Stimulated activated CD8-positive, alpha-beta memory T cell treated with anti-CD3 and anti-CD28 coated beads, Interleukin-7, amount 100 ng/mL, for 1 hour (primary cell): ENCODE measurements at places on chromosomes 3 and 15.

DNA sequence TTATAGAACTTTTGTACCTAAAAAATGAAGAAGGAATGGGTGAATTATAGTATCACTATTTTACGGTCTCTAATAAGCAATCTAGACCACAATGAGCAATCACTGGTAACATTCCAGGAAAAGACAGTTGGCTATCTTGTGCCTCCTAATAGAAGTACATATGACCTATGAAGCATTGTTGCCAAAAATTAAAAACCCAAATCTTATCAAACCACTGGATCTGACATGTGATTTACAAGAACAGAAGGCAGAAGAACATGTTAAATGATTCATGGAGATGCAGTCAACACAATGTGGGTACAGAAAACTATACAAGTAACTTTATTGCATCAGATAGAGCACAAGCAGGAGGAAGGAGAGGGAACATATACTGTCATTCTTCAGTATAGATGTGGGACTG is 14.5 kb upstream of the HYKK start:
- DNase-seq = no peak

DNA sequence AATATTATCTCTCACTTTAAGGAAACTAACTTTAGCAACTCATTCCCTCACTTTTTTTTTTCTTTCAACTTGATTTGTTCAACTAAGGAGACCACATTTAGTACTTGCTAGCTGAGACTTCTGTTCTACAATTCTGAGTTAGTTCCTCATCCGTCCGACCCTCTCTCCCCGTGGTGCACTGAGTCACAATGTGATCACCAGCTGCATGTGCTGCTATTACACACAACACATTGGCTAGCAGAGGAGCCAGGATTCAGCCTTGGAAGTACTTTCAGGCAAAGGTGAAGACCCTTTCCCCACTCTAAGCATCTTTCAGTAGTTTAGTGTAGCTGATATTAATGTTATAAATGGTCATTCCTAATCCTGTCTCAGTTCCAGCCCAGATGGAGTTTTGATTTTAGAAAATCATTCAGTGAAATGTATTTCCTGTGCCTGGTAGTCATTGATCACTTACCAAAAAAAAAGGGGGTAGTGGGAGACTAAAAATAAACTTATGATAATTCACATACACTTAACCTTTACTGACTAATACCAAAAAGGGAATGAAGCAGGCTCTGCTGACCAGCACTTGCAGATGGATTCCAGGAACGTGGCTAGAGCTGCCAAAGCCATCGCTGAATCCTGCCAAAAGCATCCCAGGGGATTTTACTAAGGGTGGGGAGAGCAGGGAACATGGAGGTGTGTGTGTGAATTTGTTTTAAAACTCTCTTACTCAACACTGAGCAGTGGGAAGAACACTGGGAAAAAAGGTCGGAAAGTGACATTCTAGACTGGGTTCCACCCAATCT is 424.8 kb downstream of the LPP start:
- DNase-seq = no peak

GRCh38 chr15:38486936-38487335 is 33.0 kb downstream of the FAM98B start:
- DNase-seq = no peak

DNA sequence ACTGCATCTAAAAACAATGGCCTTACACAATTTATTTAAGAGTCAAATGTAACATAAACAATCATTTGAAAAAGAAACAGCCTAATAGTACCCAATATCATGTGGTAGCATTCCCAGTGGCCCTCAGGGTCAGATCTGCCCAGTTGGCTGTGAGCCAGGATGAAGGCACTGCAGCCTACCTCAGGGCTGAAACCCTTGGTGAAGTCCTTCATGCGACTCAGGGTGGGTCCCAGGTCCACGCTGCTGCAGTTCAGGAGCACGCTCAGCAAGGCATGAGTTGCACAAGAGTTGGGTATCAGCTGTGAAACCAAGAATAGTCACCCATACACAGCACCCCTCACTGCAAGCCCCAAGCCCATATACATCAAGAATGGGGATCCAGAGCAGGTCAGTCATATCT is 37.1 kb downstream of the SEMA3G start:
- no peak for DNase-seq

DNA sequence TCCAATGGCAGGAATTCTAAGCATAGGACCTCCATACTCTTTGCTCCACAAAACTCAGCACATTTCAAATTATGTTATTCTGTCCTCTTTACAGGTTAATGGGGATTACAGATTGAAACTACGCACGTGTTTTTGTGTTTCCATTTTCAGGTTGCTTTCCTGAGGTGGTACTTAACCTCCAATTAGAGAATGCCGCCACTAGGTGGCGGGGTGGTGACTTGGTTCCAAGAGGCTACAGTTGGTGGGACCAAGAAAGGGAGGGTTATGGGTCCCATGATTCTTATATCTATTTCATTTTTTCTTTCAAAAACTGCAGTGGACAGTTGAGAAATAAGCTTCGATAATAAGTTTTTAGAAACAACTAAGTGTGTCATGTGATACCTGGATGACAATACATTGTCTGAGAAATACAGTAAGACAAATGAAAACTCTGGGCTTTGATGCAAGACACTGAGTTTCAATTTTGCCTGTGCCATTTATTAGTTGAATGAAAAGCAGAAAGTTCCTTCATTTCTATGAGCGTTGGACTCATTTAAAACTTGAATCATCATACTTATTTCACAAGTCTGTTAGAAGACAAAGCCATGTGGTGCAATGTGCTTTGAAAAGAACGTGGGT is 539.0 kb downstream of the FGF12 start:
- no peak for DNase-seq
